ENCODE measurements at places on chromosomes 3 and 15.
A peak's percentile ranks its signal among the peaks of the same experiment; 100 is the strongest.

DNA sequence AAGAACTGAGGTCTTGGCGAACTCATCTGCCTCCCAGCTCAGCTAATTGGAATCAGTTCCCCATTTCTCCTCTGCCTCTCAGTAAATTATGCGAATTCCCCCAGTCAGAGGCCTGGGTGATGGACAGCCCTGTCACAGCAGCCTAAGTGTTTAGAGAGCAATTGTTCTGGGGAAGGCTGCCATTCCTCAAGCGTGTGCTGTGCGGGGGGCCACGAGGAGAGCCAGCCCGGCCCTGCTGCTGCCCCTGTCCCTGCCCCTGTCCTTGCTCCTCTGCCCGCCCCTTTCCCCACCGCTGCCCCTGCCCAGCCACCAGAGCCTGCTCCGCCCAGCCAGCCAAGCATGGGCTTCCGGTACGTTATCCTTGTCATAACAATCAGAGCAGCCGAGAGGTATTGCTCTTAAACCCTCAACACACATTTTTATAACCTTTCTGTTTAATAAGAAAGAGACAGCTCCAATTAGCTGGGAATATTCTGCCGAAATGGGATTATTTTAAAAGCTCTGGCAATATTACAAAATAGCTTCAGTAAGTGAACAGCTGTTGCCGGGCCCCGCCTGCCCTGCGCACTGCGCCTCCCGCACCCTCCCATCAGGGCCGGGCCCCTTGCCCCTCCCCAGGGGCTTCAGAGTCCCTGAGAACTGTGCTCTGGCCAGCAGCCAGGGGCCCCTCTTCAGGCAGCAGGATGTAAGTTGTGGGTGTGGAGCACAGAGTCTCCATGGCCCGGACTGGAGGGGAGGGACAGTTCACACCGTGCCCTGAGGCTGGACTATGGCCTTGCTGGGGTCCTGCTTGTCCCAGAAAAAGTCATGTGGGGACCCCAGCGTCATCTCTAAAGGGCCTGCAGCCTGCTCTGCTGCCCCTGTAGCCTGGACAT is 12.4 kb upstream of the CACNA2D2 start:
- no peak for DNase-seq

DNA sequence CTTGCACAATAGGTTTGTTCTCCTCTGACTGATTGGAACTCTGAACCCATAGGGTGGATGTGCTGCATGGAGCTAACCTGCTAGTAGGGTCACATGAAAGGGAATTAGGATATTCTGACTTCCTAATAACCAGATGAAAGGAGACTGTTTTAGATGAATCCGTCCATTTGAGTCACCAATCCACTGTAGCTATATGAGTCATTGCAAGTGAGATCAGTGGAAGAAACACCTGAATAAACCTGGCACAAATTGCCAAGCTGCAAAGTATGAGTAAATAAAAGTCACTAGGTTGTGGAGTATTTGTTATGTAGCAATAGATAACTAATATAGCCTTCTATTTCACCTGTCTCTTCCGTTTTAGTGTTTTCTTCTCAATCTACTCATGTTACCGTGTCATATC is 584.4 kb downstream of the PDCD6IP start:
- no peak for DNase-seq

DNA sequence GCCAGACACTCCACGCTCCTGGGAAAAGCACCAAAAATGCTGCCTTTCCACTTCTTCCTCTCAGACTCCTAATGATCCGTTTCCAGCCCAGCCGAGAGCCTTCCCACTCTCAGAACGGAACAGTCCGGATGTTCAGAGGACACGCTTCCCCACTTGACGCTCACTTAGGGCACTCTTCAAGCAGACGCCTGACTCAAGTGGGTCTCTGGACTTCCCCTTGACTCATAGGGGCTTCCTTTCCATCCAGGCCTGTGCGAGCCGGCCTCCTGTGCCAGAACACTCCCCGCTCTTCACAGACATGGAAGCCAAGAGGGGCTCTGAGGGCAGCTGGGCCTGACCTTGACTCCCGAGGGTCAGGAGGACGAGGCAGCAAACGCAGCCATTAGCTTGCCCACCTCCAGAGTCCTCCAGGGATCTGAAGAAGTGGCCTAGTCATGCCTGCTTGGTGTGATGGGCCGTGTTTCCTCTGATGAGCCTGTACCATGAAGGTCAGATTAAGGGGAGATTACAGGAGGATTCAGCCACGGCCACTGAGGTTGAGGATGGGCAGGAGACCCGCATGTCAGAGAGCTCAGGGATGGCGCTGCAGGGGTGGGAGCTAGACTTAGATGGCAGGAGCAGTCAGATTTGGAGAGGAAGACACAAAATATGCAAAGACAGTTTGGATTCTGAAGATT is 114.7 kb upstream of the TLE3 start:
- no peak for DNase-seq

DNA sequence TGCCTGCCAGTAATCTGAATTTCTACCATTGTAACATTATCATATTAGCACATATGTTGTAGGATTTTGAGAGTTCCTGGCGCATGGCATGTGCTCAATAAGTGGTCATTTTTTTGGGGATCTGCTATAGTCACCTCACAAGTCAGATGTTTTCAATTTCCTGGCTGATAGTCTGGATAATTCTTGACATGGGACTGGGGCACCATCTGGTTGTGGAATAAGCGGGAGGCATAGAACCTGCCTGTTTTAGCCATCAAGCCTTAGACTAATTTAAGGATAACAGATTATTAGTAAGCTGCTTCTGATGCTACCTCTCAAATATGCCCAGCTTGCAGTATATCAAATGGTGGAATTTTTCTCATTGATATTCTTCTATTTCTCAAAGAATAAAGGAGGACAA is 39.1 kb downstream of the GASK1A start:
- no peak for DNase-seq

GRCh38 chr3:139129892-139130291 is 85.2 kb upstream of the PRR23C start:
- no peak for DNase-seq

GRCh38 chr3:159922861-159923312 is 65.7 kb upstream of the IL12A start:
- DNase-seq, result no peak

DNA sequence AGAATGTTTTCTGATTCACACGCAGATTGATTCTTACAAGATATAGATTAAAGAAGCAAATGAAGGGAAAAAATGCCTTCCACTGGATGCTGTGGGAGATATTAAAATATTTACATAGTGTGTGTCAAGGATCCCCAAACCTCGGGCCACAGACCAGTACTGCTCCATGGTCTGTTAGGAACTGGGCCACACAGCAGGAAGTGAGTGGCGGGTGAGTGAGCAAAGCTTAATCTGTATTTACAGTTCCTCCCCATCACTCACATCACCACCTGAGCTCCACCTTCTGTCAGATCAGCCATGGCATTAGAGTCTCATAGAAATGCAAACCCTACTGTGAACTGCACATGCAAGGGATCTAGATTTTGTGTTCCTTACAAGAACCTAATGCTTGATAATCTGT is 552.6 kb upstream of the GOLIM4 start:
- no peak for DNase-seq

- DNase-seq, result no peak
Measured at GRCh38 chr3:134378384-134378783, 4.1 kb upstream of the AMOTL2 start.

GRCh38 chr15:71610728-71611552 is 199.4 kb upstream of the NR2E3 start:
- no peak for DNase-seq

GRCh38 chr3:47586746-47587145 is 8.1 kb upstream of the CSPG5 start:
- no peak for DNase-seq

DNA sequence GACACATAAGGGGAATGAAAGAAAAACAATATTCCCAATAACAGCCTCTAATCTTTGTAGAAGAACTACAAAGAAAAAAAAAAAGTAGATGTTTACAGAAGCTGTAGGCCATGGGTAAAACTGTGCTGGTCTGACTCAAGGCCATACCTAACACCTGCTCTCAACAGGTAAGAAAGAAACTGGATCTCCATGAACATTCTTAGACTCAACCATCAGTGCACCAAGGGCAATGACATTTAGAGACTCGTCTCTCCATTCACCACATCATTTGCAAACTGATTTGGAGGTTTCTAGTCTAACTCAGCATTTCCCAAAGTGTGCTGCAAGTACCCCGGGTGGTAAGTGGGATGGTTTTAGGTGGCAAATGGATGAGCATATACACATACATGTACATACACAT is 164.2 kb downstream of the FOXP1 start:
- no peak for DNase-seq

- no peak for DNase-seq
Measured at GRCh38 chr15:61820951-61821350, 239.3 kb downstream of the VPS13C start.

- DNase-seq, result no peak
Measured at GRCh38 chr3:154430014-154430413, at the start of gene GPR149. Gene GPR149, minus strand, starts transcription at chr3:154430190. Its CDS starts 575 bp downstream, at chr3:154429615.

GRCh38 chr3:195453236-195453635 is 10.4 kb upstream of the ACAP2 start:
- no peak for DNase-seq

GRCh38 chr3:55585856-55586255 is 98.8 kb upstream of the WNT5A start:
- DNase-seq, result no peak

DNA sequence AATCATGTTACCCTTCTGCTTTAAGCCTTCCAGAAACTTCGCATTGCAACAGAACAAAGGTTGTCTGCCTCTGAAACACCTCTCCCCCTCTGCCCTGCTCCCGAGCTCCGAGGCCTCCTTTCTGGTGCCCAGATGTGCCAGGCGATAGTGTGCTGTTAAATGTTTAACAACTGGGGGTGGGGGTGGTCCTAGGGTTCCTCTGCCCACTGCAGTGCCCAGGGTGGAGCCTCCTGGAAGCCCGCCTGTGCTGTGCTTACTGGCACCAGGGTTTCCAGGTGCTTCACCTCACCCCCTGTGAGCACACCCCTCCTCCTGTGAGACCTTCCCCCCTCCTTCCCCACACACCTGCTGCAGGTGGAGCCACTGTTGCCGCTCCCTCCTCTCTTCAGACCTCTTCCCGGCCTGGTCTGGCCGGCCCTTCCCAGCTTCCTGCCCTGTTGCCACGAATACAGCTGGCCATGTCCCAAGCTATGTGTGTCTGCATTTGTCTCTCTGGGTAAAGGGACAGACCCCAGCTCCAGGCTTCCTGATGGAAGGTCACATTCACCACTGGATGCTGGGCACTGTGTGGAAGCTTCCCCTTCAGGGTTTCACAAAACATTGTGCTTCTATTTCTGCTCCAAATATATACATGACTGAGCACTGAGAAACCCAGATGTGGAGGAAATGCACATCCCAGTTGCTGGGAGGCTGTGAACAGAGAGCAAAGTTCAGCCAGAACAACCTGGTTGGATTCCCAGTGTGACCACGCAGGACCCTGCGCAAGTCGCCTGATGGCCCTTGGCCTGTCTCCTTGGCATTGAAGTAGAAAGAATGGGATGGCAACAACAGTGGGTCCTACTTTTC is 37.2 kb downstream of the MGLL start:
- DNase-seq, result no peak

DNA sequence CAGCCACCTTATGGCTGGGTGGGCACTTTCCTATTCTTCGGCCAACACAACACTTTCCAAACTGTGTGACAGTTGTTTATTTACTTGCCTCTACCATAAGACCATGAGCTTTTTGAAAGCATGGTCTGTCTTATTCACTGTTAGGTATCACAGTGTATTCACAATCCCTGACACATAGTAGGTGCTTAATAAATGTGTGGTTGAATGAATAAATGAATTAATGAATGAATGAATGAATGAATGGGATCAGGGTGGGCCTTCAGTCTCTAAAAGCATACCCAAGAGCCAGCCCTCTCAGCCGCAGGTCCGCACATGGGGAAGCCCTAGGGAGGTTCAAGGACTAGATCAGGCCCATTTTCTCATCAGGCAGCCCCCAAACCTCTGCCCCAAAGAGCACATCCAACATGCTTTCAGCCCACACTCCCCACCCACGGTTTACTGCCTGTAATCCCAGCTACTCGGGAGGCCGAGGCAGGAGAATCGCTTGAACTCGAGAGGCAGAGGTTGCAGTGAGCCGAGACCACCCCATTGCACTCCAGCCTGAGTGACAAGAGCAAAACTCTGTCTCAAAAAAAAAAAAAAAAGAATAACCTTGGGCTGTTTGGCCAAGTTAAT is 95.9 kb downstream of the LIPC start:
- DNase-seq, result no peak

DNA sequence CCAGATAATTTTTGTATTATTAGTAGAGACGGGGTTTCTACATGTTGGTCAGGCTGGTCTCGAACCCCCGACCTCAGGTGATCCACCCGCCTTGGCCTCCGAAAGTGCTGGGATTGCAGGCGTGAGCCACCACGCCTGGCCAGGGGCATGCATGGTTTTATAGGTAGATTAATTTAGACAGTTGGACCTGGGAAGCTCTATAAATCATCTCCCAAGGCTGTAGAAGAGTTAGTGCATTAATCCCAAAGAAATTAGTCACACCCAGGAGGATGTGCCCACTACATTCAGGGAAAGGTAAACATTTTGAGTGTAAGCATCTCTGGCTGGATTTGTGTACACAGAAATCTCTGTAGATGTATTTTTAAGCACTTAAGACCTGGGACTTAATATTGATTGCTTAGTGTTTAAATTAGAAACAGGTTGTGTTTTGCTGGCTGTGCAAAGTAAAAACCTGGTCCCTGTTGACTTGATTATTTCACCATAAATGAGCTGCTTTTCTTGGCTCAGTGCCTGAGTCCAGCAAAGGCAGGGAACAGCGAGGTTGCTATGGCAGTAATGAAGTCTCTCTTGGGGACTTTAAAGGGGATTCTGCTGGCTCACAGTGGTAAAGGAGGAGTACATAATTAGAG is 19.2 kb downstream of the EXOSC7 start:
- DNase-seq, result no peak

- DNase-seq, result peak; percentile 92
Measured at GRCh38 chr15:86916671-86917360, 837.1 kb downstream of the AGBL1 start.

- DNase-seq, result no peak
Measured at GRCh38 chr3:120838441-120839091, 69.4 kb upstream of the STXBP5L start.

DNA sequence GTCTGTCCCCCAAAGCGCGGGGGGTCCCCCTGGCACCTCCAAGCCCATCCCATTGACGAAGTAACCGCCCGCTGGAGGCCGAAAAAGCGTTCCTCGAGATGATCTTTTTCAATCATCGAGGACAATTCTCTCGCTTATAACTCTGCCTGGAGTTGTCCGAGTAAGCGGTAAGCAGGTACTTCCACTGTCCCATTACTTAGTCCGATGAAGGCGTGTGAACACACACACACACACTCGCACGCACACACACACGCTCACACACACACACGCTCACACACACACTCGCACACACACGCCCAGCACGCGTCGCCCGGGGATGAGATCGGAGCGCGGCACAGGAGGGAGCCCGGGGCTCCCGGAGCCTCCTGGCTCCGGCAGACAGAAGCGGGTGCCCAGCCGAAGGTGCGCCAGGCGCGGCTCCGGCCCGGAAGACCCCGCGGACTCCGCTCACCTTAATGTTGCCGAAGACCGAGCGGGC is 430 bp downstream of the SLCO2A1 start:
- DNase-seq, result no peak

- DNase-seq, result no peak
Measured at GRCh38 chr3:119405315-119405714, 58.1 kb downstream of the TMEM39A start.

Data from hippocampal formation (tissue), 2 donors.